ENCODE measurements at places on chromosomes 12 and 14.

GRCh38 chr14:60760209-60760608 is 25.6 kb downstream of the MNAT1 start:
- no peak for DNase-seq

- no peak for DNase-seq
Measured at GRCh38 chr12:1309613-1310012, 284.8 kb downstream of the FBXL14 start.

GRCh38 chr12:19298836-19299605 is 140.3 kb upstream of the AEBP2 start:
- DNase-seq, result no peak

- DNase-seq, result no peak
Measured at GRCh38 chr12:90091809-90092208, 383.2 kb upstream of the ATP2B1 start.

- no peak for DNase-seq
Measured at GRCh38 chr14:24952851-24953666, 96.9 kb downstream of the STXBP6 start.

Measured in CD8-positive, alpha-beta T cell (primary cell).